ENCODE measurements at places on chromosomes 12 and 14.

GRCh38 chr12:67039995-67040860 is 228.9 kb upstream of the CAND1 start:
- DNase-seq = no peak

DNA sequence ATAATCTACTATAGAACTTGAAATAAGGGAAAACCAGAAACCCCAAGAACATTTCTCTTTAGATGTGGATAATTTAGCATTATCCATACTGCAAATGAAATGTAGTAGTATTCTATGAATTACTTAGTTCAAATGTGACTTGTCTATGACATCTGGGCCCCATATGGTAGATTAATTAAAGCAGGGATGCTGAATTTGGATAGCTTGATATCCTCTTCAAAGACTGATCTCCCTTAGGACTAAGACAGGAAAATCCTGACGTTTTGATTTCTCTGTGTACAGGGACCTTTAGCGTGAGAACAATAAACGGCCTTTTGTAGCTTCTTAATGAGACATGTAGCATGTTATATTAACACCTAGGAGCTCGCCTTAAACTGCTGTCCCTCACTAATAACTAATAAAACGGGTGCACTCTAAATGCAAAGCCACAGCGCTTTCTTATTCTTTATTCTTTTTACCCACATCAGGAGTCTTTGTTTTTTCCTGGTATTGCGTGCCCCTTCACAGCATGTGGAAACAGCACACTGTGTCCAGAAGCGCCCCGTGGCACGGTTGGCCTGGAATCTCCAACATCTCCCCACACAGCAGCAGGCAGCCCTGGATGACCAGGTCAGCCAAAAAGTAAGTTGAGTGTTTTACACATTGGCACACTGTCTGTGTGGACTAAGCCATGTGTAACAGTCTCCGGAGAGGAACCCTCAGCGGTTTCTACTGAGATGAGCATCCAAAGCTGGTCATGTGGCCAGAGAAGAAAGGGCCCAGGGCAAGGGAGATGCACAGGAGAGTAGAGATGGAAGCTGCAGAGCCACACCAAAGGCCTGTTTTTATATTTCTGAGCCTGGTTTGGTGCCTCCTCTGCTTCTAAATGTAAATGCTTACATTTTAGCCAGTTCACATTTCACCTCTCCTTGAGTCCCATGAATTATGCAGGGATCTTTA is 93.1 kb downstream of the SRGAP1 start:
- no peak for DNase-seq

DNA sequence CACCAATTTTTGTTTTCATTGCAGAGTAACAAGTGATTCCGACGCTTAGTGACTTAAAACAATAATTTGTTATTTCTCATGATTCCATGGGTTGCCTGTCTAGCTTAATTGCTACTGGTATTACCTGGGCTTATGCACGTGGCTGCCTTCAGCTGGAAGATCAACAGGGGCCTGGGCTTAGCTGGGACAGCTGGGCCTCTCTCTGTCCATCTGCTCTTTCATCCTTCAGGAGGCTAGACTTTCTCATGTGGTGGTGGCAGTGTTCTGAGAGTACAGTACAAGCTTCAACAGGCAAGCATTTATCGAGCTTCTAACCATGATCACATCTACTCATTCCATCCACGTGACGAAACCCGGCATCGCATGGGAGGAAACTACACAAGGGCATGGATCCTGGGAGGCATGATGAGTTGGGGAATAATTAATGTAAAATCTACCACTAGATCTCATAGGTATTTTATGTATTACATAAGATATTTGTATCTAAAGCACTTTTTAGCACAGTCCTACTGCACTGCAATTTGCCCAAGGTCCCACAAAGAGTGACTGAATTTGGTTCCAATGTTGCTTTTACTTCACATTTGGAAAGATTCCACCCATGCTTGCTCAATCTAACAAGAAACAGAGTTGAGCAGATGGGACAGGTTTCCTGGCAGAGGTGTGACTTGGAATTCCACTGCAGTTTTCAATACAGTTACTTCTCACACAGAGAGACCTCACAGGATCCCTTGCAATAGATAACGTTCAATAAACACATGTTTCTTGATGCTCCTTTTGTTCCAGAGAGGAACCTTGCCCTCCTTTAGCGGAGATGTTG is 153.1 kb upstream of the FRMD6 start:
- peak; percentile 55 for DNase-seq

GRCh38 chr12:110543252-110543959 is 39.7 kb downstream of the PPTC7 start:
- DNase-seq = peak; percentile 92

GRCh38 chr14:69519204-69520100 is 34.9 kb downstream of the PLEKHD1 start:
- DNase-seq = no peak

- DNase-seq = no peak
Observed at GRCh38 chr12:41944216-41944615, 200.5 kb downstream of the GXYLT1 start.

DNA sequence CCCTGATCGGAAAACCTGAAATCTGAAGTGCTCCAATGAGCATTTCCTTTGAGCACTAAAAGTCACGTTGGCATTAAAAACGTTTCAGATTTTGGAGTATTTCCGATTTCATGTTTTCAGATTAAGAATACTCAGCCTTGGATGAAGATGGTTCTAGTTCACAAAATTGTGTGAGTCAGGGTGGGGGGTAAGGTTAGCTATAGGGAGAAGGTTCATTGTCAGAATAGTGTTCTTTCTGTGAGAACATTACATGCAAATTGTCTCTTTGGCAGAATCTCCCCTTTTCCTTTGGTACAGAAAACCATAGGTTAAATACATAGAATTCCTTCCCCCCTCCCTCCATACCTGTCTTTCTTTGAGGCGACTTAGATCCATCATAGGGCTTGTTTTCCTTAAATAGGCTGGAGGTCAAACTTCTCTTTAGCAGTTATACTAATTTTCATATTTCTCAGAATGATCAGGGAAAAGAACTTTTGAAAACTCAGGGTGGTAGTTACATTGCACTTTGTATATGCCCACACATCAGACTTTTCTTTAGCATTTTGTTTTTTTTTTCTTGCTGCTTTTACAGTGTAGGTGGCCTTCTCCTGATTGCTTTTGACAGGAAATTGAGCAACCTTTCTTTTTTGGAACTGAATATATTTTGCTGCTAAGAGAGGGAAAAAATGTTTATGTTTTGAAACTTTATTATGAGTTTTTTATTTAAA is 503.5 kb downstream of the PCNX1 start:
- DNase-seq = peak; percentile 21

GRCh38 chr12:109222062-109222461 is 87.0 kb downstream of the FOXN4 start:
- DNase-seq = no peak

- DNase-seq = peak; percentile 68
Observed at GRCh38 chr14:100440207-100440631, 117.1 kb downstream of the SLC25A47 start.

GRCh38 chr12:29732191-29732590 is 51.6 kb downstream of the TMTC1 start:
- DNase-seq = peak; percentile 19

DNA sequence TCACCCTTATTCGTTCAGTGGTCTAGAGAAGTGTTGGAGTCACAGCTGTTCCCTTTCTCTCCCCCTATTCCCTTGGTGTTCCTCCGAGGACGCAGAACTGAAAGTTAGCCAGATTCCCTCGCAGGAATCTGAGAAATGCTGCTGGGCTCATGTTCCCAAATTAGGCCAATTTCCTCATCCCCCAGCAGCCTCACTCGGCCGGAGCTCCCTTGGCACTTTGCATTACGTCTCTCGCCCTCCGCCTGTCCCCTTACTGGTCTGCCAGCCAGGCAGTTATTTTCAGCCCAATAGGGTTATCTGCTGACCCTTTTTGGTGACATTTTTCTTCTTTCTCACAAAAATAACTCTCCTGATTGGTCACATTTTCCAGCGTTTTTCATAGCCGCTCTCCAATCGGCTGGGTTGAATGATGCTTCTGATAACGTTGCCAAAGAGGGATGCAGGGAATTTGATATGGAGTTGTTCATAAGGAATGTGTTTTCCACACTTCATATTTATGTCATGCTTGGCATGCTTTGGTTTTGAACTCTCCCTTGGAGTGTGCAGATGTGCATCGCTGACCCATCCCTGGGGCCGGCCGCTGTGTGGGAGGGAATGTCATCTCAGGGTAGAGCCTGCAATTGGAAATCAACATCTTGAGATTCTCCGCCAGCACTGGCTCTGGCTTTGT is 9.9 kb downstream of the IFT43 start:
- DNase-seq = peak; percentile 84

- DNase-seq = peak; percentile 83
Observed at GRCh38 chr12:121799156-121799841, 4.5 kb upstream of the SETD1B start.

- peak; percentile 10 for DNase-seq
Observed at GRCh38 chr12:71958056-71958455, 19.4 kb downstream of the TPH2 start.

DNA sequence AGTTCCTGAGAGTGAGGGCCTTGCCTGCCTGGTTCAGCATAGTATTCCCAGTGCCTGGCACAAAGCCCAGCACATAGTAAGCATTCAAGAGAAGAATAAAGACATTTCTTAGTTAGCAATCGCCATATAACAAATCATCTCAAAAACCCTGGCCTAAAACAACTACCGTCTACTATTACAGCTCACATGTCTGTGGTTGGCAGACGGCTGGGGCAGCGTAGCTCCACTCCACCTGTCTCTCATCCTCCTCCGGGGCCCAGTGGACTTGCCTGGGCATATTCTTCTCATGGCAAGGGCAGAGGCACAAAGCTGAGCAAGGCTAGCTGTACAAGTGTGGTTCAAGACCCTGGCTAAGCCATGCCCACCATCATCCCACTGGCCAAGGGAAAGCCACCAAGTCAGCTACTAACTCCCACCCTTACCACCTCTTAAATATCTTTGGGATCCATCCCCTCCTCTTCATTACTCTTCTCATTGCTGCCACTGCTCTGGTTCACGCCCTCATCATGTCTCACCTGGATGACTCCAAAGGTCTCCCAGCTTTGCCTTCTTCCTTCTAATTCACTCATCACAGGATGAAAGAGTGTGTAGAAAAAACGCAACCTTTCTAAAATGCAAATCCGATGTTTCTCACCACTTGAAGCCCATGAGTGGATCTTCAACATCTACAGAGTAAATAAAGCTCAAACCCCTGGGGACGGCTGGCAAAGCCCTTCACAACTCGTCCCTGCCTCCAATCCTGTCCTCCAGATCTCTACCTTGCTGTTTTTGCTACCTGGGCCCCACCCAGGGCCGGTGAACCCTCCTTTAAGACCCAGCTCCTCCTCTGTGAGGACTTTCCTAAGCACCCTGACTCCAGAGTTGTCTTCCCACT is 10.4 kb downstream of the TMEM229B start:
- no peak for DNase-seq

GRCh38 chr14:69326611-69327010 is 66.7 kb downstream of the GALNT16 start:
- DNase-seq = no peak

GRCh38 chr14:47763188-47763854 is 87.9 kb upstream of the MDGA2 start:
- DNase-seq = no peak

- DNase-seq = peak; percentile 86
Observed at GRCh38 chr14:92973261-92973797, 50.4 kb downstream of the CHGA start.

DNA sequence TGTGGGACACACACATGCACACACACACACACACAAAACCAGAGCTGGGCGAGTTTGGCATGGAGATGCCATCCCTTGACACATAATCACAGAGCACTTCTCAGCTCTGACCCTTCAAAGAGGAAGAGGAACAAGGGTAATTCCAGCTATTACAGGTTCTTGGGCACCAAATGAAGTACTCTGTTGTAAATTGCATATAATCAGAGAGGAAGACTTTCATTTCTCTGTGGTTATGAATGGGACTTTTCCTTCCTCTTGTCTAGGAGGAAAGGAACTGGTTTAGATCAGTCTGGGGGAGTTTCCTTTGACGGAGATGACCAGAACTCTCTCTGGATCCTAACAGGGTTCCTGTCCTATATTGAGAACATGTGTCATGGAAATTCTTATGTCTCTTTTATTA is 26.4 kb upstream of the FGF6 start:
- DNase-seq = no peak

GRCh38 chr14:94767321-94767878 is 2.5 kb downstream of the GSC start:
- DNase-seq = no peak

GRCh38 chr12:121240484-121241101 is 30.7 kb downstream of the P2RX4 start:
- DNase-seq = peak; percentile 27

DNA sequence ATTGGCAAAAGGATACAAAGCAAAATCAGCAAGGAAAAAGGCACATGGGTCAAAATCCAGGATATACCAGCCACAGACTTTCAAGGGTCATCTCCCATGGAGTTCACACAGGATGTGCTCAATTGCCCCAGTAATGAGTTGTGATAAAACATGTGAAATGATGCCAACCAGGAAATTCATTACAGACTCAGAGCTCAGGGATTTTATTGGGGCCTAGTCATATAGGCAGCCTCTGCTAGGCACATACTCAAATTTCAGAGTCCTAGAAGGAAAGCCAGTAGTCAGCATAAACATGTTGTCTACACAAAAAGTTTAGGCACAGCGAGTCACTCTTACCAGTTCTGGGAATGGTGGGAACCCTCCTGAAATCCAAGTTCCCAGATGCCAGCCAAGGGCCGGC is 64.4 kb upstream of the OSBPL8 start:
- peak; percentile 31 for DNase-seq

DNA sequence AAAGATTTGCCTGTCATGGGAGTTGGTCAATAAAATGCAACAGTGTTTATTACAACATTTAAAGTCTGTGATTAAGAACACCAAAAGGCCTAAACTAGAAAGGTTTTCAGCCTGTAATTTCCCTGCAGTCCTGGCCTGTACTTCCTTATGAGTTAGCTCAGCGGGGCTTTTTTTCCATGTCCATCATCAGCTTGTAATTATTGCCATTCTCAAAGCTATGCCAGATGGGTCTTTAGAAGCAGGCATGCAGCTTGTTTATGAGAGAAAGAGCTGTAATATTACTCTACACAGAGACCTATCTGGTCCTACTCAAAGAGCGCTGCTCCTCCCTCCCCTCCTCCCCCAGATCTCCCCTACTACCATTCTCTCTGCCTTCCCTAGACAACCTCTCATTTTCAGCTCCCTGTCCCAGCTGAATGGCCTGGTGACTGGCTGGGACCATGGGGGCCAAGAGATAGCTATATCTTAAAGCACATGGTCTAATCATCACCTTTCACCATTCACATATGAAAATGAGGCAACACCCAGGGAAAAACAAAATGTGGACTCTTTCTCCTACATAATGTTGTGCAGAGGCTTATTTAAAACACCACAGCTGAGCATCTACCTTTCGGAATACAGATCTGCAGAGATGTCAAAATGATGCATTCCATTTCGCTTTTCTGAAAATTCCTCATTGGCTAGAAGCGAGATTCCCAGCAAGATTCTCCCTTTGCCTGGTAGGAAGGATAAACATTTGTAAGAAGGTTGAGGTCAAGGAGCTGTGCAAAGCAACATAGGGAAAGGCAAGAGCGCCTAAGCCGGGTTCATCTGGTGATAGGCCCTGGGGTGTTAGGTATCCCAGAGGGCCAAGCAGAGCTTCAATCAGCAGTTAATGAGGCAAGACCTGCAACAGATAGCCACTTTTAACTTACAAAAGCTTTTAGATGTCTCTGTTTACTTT is 209.7 kb upstream of the CDKN3 start:
- DNase-seq = no peak

- peak; percentile 69 for DNase-seq
Observed at GRCh38 chr14:65336191-65336591, 76.3 kb upstream of the FUT8 start.

GRCh38 chr12:40828593-40828990 is 136.4 kb downstream of the CNTN1 start:
- DNase-seq = no peak

- DNase-seq = no peak
Observed at GRCh38 chr14:38145142-38145541, 62.6 kb upstream of the SSTR1 start.

GRCh38 chr14:94571950-94572349 is 9.3 kb upstream of the SERPINA5 start:
- DNase-seq = peak; percentile 63

All from fibroblast of the aortic adventitia (primary cell).